ENCODE measurements at places on chromosomes 2 and 18.

GRCh38 chr2:64327129-64327509 is 126.8 kb upstream of the LGALSL start:
- no peak for DNase-seq

- DNase-seq: no peak
Observed at GRCh38 chr2:111659361-111660333, 224.3 kb downstream of the ANAPC1 start.

- DNase-seq: peak; percentile 90
Observed at GRCh38 chr2:106030287-106031268, 163.5 kb downstream of the UXS1 start.

- no peak for DNase-seq
Observed at GRCh38 chr2:201779901-201780673, 646 bp downstream of the ALS2 start.

DNA sequence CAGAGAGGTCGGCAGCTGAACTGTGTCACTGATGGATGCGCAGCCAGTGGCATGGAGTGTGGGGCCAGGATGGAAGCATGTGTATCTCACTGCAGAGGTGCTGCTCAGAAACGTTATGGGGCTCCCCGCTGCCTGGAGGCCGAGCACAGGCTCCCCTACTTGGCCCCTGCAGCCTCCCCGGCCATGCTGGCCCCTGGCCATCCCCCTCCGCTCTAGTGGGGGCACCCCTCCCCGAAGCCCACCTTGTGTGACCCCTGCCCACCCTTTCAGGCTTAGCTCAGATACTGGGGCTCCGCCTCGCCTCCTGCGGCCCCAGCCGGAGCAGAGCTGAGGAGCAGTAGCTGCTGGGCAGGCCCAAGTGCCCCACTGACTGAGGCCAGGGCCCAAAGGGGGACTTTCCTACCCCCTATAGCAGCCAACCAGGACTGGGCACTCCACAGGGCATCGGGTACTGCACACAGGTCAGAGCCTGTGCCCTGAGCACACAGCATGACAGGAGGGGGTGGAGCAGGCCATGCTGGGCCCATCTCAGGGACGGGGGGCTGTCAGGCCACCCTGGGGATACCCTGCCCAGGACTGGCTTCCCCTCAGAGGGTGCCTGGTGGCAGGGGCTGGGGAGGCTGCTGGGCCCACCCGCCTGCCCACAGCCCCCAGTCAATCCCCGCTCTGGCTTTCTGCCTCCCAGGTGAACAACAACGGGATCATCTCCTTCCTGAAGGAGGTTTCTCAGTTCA is 31.3 kb downstream of the SNED1 start:
- DNase-seq: no peak

DNA sequence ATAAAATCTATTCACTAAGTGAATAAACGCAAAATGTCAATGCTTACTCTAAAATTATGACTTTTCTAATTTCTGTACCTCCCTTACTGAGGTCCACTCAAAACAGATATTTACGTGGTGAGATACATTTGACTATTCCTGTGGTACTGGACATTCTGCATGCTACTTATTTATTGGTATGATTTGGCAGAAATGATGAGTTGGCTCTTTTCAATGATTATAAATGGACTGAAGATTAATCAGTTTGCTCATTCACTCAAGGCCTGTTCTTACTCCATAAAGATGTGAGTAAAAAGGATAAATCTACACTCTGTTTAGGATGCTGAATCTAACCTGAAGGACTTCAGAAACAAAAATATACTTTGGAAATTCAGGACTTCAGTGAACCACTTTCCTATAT is 98.8 kb downstream of the OLA1 start:
- DNase-seq: no peak

DNA sequence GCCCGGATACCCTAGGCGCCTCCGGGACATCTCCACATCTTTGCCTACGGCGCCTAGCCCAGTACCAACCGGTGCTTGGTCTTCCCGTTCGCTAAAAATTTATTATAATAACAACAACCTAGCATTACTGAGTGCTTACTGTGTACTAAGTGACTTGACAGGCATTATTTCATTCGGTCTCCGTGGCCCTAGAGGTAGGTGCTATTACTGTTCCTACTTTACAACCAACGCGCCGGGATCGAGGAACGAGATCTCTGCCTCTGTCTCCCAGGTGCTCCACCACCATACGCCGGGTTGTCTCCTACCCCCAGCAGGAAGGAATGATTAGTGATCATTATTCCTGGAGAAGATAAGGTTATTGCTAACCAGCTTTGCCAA is 657 bp upstream of the BIN1 start:
- no peak for DNase-seq

GRCh38 chr2:148936857-148937450 is 61.9 kb downstream of the KIF5C start:
- no peak for DNase-seq

DNA sequence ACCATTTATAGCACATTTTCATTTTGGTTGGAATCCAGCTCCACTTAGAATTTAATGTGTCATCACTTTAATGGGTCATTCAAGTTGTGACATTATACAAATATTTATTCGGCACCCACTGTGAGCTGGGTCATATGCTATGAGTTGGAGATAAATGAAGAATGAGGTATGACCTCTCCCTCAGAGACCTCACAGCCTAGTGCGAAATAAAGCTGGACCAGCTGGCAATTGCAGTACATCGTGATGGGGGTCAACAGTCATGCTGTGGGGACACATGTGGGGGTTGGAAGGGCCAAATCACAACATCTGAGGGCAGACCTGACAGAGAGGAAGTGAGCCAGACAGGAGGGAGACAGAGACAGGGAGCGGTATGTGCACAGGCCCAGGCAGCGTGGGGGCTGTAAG is 175.4 kb downstream of the MAIP1 start:
- DNase-seq: no peak

GRCh38 chr2:219448776-219449341 is 14.2 kb downstream of the SPEG start:
- no peak for DNase-seq

DNA sequence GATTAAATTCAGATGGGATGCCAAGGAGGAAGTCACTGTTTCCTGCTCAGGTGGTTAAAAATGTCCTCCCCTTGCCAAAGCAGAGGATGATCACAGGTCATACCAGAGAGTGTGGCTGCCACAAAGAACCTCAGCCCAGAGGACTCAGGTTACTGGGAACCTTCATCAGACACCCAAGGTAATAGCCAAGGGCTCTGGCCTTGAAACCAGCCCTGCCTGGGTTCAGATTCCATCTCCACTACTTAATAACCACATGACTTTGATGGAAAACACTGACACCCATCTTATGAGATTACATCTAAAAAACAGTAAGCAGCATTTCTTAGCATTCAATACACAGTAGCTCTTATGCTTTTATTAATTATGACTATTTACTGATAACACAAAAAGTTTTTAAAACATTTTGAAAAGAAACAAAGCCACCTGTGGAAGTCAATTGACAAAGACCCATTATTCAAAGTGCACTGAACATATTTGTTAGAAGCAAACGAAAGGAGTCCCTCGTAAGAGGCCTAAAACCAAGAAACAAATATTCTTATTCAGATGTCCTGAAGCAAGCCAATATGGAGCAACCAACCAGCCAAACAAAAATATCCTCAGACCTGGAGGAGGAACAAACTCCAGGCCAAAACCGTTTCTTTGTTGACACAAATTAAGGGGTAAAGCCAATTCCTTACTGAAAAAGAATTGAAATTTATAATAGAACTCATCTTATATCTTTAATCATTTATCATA is 241.5 kb downstream of the RNF152 start:
- DNase-seq: no peak

GRCh38 chr2:217729421-217730053 is 273.3 kb downstream of the TNS1 start:
- peak; percentile 74 for DNase-seq

DNA sequence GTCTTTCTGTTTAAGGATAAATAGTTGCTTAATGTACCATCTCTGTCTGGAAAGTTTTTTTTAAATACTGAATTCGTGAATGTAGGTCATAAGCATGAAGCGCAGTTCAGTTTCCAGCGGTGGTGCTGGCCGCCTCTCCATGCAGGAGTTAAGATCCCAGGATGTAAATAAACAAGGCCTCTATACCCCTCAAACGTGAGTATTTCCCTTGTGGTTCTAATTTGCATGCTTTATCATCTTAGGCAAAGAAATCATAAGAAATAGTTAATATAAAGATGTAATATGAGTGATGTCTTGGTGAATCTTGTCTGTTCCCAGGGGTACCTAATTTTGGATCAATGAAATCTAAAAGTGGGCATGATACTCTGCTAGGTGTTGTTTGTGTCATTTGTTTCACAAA is 1.5 kb downstream of the NDC80 start:
- no peak for DNase-seq

GRCh38 chr2:8416001-8416571 is 265.8 kb upstream of the ID2 start:
- DNase-seq: no peak

- DNase-seq: no peak
Observed at GRCh38 chr18:48940854-48941611, 9.7 kb downstream of the SMAD7 start.

- DNase-seq: no peak
Observed at GRCh38 chr2:161798027-161798426, 173.8 kb downstream of the SLC4A10 start.

- no peak for DNase-seq
Observed at GRCh38 chr2:100380681-100381080, 36.8 kb downstream of the CHST10 start.

DNA sequence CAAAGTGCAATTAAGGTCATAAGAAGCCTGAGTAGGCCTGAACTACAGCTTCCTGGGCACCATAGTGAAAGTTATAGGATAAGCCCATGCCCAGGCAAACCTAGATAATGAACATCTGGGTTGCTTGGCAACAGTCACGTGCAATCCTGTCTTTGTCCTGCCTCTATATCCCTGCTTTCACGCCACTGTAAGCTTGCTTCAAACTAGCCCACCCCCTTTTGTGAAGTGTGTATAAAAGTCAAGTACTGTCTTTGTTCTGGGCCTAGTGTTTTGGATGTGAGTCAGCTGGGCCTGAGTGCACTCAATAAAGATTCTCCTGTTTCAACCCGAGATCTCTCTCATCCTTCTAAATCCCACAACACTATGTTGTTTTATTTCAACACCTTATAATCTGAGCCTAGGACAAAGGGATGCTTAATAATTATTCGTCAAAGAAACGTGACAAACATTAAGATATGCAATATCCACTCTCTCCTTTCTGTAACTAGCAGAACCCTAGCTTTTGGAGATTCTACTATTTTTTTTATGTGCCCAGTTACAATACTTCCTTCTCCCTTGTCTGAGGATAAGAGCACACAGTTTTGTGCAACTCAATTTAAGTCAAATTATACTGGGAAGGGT is 927.8 kb downstream of the SUCLG1 start:
- DNase-seq: no peak

GRCh38 chr2:102321941-102322719 is 10.8 kb downstream of the IL1RL1 start:
- no peak for DNase-seq

DNA sequence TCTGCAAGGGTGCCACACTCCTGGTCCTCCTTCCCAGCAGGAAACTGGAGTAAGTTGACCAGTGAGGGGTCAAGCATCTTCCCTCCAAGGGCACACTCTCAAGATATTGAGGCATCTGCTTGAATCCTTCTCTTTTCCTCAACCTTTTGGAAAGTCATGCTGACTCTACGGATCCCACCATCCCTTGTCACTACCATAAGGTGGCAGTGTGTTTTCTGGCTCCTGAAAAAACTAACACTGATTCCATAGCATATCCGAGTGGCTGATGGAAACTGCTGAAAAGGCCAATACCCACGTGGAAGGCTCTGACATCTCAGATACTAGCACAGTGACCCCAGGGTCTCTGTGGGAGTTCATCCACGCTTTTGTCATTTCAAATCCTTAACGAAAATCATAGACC is 37.1 kb downstream of the GPR45 start:
- DNase-seq: no peak

GRCh38 chr2:85666435-85667316 is 1.3 kb downstream of the SFTPB start:
- no peak for DNase-seq

GRCh38 chr18:10391506-10391905 is 62.9 kb upstream of the APCDD1 start:
- DNase-seq: no peak

DNA sequence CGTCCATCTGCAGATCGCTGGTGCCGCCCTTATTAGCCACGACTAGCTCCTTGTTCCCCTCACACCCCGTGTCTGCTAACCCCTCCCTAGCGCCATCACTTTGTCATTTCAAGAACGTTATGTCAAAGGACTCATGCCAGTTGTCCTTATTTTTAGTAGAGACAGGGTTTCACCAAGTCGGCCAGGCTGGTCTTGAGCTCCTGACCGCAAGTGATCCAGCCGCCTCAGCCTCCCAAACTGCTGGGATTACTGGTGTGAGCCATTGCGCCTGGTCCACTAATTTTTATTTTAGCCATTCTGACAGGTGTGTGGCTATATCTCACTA is 138.9 kb upstream of the HDAC4 start:
- DNase-seq: no peak

GRCh38 chr2:121993682-121994081 is 238.2 kb downstream of the TSN start:
- no peak for DNase-seq

GRCh38 chr2:64092502-64092901 is 51.7 kb downstream of the PELI1 start:
- DNase-seq: no peak

GRCh38 chr2:70778676-70779075 is 10.7 kb upstream of the ADD2 start:
- DNase-seq: no peak

GRCh38 chr2:200302940-200303727 is 3.4 kb upstream of the SPATS2L start:
- DNase-seq: no peak

DNA sequence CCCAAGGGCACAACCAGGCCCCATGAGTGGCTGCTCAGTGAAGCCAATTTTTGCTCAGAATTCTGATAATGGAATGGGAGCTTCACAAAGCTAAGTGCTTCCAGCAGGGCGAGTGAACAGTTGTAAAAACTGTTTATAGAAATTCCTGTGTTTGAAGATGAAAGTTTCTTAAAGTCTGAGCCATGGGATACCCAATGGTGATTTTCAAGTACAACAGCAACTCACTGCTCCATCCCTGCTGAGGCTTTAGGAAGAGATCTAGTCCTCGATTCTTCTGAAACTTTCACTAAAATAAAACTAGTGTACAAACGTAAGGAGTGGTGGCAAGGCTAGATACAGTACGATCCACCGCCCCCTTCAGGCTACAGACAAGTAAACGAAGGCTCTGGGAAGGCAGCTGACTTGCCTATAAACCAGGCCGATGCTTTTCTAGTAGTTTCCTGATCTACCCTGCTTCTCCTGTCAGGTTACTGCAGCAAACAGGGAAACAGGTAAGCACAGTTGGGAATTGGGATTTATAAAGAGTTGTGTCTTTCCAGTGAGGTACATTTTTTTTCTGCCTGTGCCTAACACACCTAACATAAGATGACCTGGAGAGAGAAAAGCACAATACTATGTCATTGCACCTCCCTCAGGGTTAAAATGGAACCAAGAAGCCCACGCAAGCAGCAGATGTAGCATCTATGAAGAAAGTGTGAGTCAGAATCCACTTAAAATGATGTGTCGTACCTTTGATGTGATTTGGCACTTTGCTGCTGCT is 108.7 kb downstream of the UXS1 start:
- no peak for DNase-seq

- no peak for DNase-seq
Observed at GRCh38 chr18:47163241-47163640, 12.9 kb downstream of the IER3IP1 start.

Data from fibroblast of skin of left biceps (primary cell).